ENCODE measurements at places on chromosomes 2 and 18.

DNA sequence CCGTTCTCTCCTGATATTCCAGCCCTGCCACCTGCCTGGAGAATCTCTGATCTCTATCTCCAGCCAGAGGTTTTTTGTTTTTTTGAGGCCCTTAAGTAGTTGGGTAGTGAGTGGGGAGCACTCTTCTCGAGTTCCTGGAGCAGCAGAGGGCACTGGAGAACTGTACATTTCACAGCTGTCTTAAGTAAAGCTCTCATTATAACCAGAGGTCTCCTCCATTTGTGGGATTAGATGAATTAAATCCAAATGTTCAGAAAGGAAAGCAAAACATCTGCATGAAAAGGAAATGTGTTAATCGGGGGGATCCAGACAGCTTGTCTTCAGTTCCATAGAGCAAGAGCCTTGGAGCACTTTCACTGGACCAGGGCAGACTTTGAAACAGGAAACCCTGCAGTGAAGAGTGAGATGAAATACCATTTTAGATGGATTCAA, 32.8 kb downstream of the AOX1 start:
- DNase-seq = no peak

GRCh38 chr2:98917031-98917471, 19.0 kb downstream of the CRACDL start:
- no peak for DNase-seq

- DNase-seq = no peak
These were observed 20.2 kb upstream of the SSB start for GRCh38 chr2:169778446-169778845.

GRCh38 chr18:30988440-30988839, 54.1 kb downstream of the DSC3 start:
- DNase-seq = no peak

DNA sequence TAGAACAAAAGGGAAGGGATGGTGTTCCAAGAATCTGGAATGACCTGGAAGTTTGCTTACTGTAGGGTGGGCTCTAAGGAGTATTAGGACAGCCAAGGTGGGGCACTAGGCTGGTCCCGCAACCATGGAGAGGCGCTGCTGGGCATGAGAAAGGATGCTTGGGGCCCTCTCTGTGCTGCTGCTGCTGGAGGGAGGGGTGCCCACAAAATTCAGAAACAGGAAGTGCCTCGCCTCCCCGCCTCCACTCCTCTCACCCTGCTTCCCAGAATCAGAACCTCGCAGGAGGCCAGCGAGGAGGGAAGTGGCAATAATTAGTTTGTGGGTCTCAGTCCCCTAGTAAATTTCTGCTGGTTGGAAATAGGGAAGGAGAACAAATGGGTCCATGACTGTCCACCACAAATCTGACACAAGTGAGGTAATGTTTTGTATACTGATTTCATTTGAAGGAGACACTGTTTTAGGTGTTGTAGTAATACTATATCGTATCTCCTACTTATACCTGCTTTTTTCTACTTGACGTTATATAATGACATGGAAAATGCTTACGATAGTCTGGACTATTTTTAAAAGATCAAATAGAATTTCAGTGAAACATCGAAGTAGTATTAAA, 7.9 kb upstream of the PDCL3 start:
- DNase-seq = no peak

DNA sequence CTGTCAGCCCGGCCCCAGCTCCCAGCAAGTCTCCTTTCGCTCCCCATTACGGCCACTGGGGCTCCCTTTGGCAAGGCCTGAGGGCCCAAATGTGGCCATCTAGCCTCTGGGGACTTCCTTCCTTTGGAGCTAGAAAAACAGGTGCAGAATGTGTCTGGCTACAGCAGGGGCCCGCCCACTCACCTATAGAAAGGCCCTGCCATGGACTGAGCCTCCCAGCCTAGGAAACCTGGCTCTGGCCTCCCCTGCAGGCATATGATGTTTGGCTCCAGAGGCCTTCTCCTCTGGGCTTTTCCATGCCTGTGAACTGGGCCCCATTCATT, 55.3 kb upstream of the ALPP start:
- DNase-seq = no peak

DNA sequence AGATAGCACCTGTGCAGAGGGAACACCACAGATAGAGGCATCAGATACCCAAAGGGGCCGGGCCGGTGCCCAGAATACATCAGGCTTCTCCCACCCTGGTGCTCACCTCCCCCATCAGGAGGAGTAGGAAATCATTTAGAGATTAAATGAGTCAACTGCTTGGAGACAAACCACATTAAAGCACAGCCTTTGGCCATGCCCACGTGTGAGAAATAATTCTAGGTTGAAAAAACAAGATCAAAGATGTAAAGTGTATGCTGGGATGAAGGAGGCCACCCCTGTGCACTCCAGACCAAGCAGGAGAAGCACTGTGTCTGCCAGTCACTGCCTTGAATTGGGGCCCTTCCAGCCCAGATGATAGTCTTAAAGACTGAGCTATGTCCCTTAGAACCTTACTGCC, 152.8 kb upstream of the ACAA2 start:
- DNase-seq = no peak

GRCh38 chr18:43627848-43628530, 350.7 kb upstream of the SYT4 start:
- DNase-seq = no peak

GRCh38 chr2:230985519-230986231, 10.2 kb upstream of the SPATA3 start:
- DNase-seq = no peak

DNA sequence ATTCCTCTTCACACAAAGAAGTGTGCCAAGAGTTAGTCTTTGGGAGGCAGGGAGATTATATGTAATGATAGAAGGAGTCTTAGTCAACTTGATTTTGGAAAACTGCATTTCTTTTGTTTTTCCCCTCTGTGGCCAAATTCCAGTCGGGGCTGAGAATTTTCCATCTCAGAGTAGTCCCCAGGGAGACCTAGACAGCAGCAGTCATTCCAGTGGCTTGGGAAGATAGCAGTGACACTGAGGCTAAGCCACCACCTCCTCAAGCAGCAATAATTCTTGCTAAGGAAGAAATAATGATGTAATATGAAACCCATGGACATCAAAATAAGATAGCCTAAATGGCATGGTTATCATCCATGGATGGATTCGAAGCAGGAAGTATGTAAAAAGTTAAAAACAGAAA, 21.0 kb upstream of the CCDC141 start:
- no peak for DNase-seq

DNA sequence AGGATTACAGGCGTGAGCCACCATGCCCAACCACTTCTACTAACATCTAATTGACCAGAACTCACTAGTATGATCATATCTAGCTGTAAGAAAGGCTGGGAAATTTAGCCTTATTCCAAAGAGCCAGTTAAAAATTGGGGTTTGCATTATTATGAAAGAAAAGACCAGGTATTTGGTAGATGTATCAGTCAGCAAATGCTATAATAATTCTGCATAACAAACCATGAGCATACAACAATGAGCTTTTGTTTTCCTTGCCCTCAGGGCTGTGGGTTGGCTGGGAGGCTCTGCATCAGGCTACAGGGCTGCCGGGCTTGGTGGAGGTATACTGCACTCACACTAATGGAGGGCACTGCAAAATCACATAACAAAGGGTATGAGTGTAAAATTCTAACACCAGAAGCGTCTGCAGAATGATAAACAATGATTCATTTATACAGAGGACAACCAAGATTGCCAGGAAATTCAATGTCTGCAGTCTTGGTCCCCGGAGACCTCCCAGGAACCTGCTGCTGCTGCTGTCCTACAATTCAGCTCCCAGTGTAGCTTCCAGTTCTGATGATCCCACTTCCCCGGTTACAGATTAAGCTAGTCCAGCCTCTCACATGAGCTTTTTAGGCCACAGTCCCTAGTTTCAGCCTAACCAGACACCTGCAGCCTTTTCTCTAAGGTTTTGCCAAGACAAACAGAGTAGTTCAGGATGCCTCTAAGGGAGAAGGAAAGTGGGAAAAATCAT, 32.2 kb upstream of the ST3GAL5 start:
- DNase-seq = no peak

- no peak for DNase-seq
These were observed 251.5 kb upstream of the FN1 start for GRCh38 chr2:215687149-215688031.

- DNase-seq = no peak
These were observed 98.1 kb downstream of the TGIF1 start for GRCh38 chr18:3547891-3548615.

- DNase-seq = no peak
These were observed 59.1 kb downstream of the ARL4C start for GRCh38 chr2:234437642-234438304.

DNA sequence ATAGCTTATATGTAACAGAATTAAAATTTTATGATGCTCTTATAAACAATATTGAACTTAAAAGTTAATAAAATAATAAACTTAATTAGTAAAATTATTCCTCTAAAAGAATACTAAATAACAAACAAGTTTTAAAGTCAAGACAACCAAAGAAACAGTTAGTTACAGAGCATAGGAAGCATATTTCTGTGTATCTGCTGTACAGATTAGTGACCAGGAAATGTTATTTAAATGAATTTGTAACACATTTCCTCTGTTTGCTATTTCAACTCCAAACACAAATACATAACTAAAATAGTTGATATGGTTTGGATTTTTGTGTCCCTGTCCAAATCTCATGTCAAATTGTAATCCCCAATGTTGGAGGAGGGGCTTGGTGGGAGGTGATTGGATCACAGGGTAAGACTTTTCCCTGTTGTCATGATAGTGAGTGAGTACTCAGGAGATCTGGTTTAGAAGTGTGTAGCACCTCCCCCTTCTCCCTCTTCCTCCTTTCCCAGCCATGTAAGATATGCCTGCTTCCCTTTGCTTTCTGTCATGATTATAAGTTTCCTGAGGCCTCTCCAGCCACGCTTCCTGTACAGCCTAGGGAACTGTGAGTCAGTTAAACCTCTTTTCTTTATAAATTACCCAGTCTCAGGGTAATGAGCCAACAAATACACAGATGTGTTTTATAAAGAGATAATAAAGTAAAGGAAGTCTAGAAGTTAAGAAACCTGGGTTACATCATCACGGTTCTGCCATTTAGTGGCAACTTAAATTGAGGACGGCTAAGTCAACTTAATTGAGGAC, 51.8 kb downstream of the ROCK2 start:
- no peak for DNase-seq

DNA sequence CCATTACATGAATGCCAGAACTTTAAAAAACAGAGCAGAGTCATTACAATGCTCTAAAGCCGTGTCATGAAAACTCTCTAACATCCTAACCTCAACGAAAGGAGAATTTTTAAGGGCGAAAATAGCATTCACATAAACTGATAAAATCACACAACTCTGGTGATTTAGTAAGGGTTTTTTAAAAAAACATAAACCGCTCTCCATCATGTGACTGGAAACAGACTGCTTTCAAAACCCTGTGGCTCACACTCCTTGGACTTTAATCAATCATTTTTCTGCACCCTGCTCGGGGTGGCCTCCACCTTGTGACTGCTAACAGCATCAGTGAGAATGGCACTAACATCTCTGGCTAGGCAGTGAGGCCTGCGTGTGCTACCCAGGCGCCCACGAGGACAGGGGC, 12.1 kb downstream of the DOCK10 start:
- no peak for DNase-seq

DNA sequence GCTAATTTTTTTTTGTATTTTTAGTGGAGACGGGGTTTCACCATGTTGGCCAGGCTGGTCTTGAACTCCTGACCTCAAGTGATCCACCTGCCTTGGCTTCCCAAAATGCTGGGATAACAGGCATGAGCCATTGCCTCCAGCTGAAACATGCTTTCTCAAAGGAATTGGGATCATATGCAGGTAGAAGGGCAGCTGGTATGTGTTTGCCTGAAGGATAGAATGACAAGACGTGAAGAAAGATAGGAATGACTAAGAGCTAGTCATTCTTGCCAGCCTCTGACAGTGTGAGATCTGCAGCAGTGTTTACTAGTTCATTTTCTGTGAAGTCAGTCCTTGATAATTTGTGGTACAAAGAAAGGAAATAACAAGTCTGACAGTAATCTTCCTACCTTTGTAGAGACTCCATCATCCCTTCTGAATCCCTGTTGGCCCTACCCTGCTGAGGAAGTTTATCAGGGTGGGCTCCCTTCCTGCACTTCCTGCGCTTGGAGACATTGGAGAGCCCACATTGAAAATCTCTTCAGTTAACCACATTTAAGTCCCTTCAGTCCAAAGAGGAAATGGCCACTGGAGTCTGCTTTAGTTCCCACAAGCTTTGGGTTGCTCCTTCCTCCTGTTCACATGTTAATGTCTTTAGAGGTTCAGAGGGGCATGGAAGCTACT, 14.7 kb downstream of the CFLAR start:
- no peak for DNase-seq

GRCh38 chr2:211329421-211329820, 773.0 kb downstream of the CPS1 start:
- no peak for DNase-seq

- no peak for DNase-seq
These were observed 101.1 kb downstream of the BCL2 start for GRCh38 chr18:63218472-63218871.

DNA sequence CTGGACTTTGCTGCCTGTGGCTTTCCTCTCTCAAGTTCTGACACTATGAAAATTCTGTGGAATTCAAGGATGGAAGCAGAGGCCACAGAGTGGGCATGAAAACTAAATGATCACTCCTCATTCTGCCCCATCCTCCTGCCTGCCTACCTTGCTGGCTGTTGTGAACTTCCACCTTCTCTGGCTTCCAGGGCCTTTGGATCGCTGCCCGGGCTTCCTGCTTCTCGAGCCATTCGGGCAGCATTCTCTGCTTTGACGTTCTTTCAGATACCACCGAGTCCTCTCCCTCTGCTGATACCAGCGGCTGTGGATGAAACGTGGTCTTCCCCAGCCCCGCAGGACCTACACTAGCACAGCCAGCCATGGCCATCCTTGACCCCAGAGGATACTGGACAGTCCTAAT, 327.7 kb upstream of the SLC14A2 start:
- DNase-seq = no peak

DNA sequence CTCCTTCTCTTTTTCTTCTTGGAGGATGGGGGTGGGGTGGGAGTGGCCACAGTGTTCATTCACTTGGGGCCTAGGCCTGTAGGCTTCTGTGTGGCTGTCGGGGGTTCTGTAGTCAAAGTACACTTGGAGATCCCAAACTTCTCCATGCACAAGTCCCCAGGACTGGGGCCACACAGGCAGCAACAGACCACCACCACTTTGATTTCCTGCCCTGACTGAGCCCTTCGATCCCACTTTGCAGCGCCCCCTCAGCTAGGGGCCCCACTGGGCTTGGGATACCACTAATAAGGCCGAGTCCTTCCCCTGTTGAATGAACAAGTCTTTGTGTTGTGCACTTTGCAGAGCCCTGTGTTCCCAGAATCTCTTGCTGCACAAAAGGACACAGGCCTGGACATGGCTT, 5.5 kb upstream of the TEX51 start:
- DNase-seq = no peak

All from memory B cell (primary cell).